ENCODE measurements at places on chromosomes 7 and 10.
A peak's percentile ranks its signal among the peaks of the same experiment; 100 is the strongest.

GRCh38 chr7:152521420-152522337, 85.9 kb upstream of the KMT2C start:
- H3K36me3 ChIP-seq = no peaks in the 10 kb centered on the region
- H3K4me3 ChIP-seq = no peak overlapping the region
- no peaks in the 10 kb centered on the region for H3K27me3 ChIP-seq
- DNase-seq = no peak
- H3K4me1 ChIP-seq = no peaks in the 10 kb centered on the region

DNA sequence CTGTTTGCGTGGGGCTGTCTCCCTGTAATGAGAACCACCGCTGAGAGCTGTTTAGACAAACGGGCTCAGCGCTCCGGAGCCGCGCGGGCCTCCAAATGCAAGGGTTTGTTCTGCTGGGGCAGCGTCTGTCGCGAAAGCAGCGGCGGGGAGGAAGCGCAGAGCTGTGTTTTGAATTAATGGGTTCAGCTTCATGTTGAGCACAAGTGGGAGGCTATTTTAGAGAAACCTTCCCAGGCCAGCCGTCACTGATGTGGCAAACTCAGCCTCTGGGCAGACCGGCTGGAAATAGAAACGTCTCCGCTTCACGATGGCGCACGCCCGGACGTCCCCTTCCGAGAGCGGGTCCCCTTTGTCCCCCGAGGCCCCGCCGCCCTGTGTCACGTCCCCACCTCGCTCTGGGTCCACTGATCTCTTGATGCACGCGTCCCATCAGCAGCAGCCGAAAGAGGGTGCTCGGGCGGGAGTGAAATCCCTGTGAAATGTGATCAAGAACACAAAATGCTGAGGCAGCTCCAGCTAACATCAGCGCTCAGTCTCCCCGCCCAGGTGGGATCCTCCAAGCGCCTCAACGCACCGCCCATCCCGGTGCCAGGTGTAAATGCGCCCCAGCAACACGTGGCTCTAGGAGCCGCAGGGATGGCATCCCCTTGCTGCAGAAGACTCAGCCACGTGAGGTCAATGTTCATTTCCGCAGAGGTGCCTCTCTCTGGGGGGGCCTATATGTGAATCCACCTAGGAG, 44.9 kb downstream of the BAMBI start:
- peaks cover 10% of the 10 kb centered on the region for H3K4me1 ChIP-seq
- peak overlapping the region; percentile 22 for H3K27ac ChIP-seq
- DNase-seq = peak; percentile 40
- H3K4me3 ChIP-seq = peak overlapping the region; percentile 38
- H3K27me3 ChIP-seq = no peaks in the 10 kb centered on the region

DNA sequence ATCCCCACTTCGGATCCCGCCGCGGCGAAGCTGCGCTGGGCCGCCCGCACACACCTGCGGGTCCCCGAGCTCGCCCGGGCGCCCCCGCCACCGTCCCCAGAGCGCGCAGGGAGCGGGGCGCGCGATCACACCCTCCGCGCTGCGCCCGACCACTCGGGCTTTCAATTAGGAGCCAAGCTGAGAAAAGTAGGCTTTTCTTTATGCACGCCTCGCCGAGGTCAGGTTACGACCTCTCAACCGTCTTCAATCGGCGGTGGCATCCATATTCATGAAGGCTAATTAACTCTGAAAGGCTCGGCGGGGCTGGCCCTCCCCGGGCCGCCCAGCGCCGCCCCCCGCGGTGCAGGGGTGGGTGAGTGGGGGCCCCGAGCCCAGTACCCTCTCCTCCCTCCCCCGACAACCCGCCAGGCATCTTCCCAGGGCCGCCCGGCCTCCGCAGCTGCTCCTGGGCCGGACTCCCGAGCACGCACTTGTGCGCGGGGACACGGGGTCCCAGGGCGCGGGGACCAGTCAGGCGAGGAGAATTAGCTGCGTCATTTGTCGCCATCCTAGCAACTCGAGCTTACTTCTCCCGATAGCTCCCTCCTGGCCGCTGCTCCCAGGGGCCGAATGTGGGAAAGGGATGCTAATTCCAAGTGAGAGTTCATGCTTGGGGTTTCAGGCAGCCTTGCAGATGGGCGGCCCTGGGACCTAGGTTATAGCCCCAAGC, 155.5 kb upstream of the LYZL2 start:
- peak overlapping the region; percentile 97 for H3K27ac ChIP-seq
- peaks cover 22% of the 10 kb centered on the region for H3K4me1 ChIP-seq
- peak overlapping the region; percentile 49 for H3K4me3 ChIP-seq
- H3K27me3 ChIP-seq = no peaks in the 10 kb centered on the region
- H3K36me3 ChIP-seq = no peaks in the 10 kb centered on the region

- DNase-seq = no peak
- no peaks in the 10 kb centered on the region for H3K4me1 ChIP-seq
- no peak overlapping the region for H3K27ac ChIP-seq
- peaks cover 51% of the 10 kb centered on the region for H3K36me3 ChIP-seq
- H3K4me3 ChIP-seq = no peak overlapping the region
- H3K27me3 ChIP-seq = no peaks in the 10 kb centered on the region
Measured at GRCh38 chr7:149586646-149587645, 89.3 kb upstream of the ZNF746 start.

- no peaks in the 10 kb centered on the region for H3K36me3 ChIP-seq
- no peak overlapping the region for H3K27ac ChIP-seq
- H3K4me1 ChIP-seq = peaks cover 5% of the 10 kb centered on the region
- no peak for DNase-seq
Measured at GRCh38 chr10:69480068-69480412, 28.8 kb downstream of the TSPAN15 start.

DNA sequence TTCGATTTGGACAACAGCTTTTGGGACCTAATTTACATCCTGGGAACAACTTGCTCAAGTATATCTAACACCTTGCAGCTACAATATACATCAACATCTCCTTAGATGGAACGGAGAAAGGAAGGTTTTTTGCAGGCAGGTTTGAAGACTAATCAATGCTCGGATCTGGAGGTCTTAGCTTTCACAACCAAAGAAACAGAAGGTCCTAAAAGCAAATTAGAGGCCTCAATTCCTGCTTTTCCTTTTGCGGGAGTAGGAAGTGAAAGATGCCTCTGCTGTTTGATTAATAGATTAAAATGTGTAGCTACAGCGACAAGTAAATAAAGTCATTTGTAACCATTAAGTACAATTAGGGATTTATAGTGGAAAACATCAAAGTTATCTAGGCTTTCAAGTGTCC, 3.7 kb upstream of the SP8 start:
- no peak for DNase-seq
- no peak overlapping the region for H3K4me3 ChIP-seq
- H3K27ac ChIP-seq = no peak overlapping the region
- no peaks in the 10 kb centered on the region for H3K36me3 ChIP-seq

GRCh38 chr7:51326656-51327286, 10.2 kb upstream of the COBL start:
- H3K4me3 ChIP-seq = no peak overlapping the region
- H3K4me1 ChIP-seq = no peaks in the 10 kb centered on the region
- no peaks in the 10 kb centered on the region for H3K27me3 ChIP-seq
- no peak for DNase-seq

- no peak overlapping the region for H3K4me3 ChIP-seq
- no peak for DNase-seq
- peaks cover 2% of the 10 kb centered on the region for H3K4me1 ChIP-seq
- no peaks in the 10 kb centered on the region for H3K27me3 ChIP-seq
- H3K27ac ChIP-seq = no peak overlapping the region
- H3K36me3 ChIP-seq = no peaks in the 10 kb centered on the region
Measured at GRCh38 chr7:116292381-116292780, 82.0 kb downstream of the TES start.

DNA sequence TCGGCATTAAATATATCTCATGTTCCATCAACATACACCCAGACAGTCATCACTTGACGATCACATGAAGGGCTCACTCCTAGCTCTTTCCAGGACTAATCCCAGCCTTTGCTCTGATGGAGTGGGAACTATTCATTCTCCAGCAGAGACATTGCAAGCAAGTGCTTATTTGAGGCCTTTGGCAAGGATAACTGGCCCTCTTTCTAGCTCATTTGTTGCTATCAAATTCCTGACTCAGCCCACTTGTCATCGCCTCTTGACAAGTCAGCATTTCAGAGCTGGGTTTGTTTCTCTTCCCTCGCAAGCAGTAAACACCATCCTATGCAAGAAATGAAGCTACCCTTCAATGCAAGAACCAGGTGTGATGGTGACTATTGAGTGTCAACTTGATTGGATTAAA, 1165.7 kb upstream of the AUTS2 start:
- no peak overlapping the region for H3K27ac ChIP-seq
- no peaks in the 10 kb centered on the region for H3K4me1 ChIP-seq
- H3K27me3 ChIP-seq = no peaks in the 10 kb centered on the region
- H3K36me3 ChIP-seq = no peaks in the 10 kb centered on the region
- no peak for DNase-seq

DNA sequence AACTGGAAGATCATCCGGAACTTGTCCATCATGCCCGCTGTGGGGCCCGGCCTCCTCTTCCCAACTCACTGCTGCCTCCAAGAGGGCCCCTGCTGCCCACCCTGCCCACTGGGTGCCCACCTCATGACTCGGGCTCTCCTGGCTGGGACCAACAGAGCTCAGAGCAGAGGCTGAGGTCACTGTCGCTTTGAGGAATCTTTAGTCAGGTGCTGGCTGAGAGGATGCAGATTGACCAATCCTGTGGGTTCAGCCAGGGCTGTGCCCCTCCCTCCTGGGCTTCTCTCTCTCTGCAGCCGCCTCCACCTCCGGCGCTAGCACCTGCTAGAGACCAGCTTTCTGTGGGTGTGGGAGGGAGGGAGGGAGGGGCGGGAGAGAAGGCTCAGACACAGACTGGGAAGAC, at the start of gene CALHM1:
TSS of gene CALHM1 (minus strand) at position 181 of the 400 bp plus-strand sequence. CDS start at position 32, 149 bp downstream.
- no peak within 1 kb of the TSS for H3K27ac ChIP-seq
- H3K4me1 ChIP-seq = no peaks in the 10 kb centered on the region
- H3K4me3 ChIP-seq = no peak within 1 kb of the TSS
- no peak for DNase-seq
- peaks cover 19% of the 10 kb centered on the region for H3K27me3 ChIP-seq

- no peak overlapping the region for H3K4me3 ChIP-seq
- DNase-seq = no peak
- no peaks in the 10 kb centered on the region for H3K36me3 ChIP-seq
- no peaks in the 10 kb centered on the region for H3K27me3 ChIP-seq
Measured at GRCh38 chr10:88592906-88593305, 6.3 kb downstream of the LIPJ start.

DNA sequence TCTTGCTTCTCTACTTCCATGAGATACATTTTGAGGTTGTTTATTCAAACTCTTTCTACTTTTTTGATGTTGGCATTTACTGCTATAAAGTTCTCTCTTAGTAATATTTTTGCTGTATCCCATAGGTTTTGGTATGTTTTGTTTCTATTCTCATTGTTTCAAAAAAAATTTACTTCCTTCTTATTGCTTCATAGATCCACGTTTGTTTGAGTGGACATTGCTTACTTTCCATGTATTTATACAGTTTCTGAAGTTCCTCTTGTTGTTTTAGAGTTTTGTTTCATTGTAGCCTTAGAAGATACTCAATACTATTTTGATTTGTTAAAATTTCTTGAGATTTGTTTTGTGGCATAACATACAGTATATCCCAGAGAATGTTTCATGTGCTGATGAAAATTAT, 13.7 kb downstream of the TAS2R40 start:
- no peak overlapping the region for H3K4me3 ChIP-seq
- H3K27me3 ChIP-seq = no peaks in the 10 kb centered on the region
- no peak for DNase-seq
- no peaks in the 10 kb centered on the region for H3K36me3 ChIP-seq
- H3K27ac ChIP-seq = no peak overlapping the region

DNA sequence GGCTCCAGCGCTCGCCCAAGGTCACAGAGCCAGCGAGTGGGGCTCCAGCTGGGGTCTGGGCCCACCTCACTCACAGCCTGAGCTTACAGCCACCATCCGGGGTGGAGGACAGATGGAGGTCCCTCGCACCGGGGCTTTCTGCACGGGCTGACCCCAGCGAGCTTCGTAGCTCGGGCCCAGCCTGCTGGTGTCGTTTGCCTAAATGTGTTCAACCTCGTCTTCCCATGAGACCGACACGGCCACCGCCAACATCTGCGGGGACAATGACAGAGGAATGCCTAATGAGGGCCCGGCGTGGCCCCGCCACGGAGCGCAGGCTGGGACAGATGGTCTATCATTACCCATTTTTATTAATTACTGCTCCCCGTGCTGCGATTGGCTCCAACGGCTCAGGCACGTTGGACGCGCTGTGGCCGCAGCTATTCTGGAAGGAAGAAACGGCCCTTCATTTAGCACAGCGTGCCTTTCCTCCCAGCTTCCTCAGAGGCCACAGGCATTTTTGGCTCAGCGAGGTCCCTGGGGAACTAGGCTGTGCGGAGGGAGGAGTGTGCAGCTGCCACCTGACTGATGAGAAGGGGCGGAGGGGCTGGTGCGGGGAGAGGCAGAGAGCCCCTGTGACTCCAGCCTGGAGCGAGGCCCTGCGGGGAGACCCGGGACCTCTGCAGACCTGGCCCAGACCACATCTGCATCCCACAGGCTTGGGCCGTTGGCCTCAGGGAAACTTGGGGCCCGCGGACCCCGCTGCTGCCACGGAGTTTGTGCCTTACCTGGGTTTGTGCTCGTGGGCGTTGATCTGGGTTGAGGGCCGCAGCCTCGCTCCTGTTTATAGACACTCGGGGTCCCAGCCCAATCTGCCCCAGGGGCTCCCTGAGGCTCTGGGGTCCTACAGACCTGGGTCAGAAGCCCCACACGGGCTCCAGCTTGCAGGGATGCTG, 22.9 kb upstream of the ELFN1 start:
- H3K27ac ChIP-seq = no peak overlapping the region
- H3K36me3 ChIP-seq = no peaks in the 10 kb centered on the region
- no peak overlapping the region for H3K4me3 ChIP-seq
- no peak for DNase-seq

DNA sequence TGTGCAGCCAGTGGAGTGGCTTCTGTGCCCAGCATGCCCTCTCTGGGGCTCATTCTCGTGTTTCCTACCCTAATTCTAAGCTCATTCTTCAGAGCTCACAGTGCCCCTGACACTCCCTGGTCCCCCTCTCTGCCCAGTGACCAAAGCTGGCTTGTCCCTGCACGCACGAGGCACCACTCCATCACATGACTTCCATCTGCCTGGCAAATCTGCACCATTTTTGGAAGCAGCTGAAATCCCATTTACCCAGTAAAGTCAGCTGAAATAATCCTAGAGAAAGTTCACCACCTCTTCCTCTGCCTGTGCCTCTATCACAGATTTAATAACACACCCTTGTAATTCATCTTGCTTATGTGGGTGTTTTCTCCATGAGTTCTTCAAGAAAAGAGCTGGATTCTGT, 616.9 kb downstream of the PTPRN2 start:
- H3K4me1 ChIP-seq = no peaks in the 10 kb centered on the region
- H3K27ac ChIP-seq = no peak overlapping the region
- H3K36me3 ChIP-seq = no peaks in the 10 kb centered on the region
- no peaks in the 10 kb centered on the region for H3K27me3 ChIP-seq
- DNase-seq = no peak

DNA sequence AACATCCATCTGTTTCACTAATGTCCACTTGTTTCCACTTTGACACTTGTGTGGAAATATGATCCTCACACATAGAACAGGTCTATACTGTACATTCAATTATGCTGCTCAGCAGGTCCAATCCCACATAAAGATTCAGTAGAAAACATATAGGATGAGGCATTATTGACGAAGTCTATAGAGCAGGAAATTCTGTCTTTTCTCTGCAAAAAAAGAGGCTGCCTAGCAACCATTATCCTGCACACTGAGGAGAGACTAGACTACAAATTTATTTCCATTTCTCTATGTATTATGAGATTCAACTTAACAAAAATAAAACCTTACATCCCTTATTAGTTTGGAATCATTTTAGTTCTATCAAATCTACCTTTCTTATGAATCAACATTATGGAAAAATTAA, 204.6 kb upstream of the POM121L12 start:
- no peaks in the 10 kb centered on the region for H3K36me3 ChIP-seq
- no peak overlapping the region for H3K27ac ChIP-seq
- no peak overlapping the region for H3K4me3 ChIP-seq
- no peak for DNase-seq

GRCh38 chr7:127997226-127997922, 33.9 kb downstream of the LRRC4 start:
- H3K27ac ChIP-seq = no peak overlapping the region
- DNase-seq = peak; percentile 18
- peaks cover 13% of the 10 kb centered on the region for H3K4me1 ChIP-seq
- H3K4me3 ChIP-seq = no peak overlapping the region

Data from IMR-90 (cell line).